Stimulated activated CD4-positive, alpha-beta T cell treated with anti-CD3 and anti-CD28 coated beads, Interleukin-12 subunit alpha, Interleukin-12 subunit beta, amount 100 ng/mL, for 4 hours (primary cell): ENCODE measurements at places on chromosomes 16 and 17.

GRCh38 chr16:67993207-67994039 lies 5.9 kb downstream of the DPEP2 start:
- DNase-seq: peak; percentile 78

DNA sequence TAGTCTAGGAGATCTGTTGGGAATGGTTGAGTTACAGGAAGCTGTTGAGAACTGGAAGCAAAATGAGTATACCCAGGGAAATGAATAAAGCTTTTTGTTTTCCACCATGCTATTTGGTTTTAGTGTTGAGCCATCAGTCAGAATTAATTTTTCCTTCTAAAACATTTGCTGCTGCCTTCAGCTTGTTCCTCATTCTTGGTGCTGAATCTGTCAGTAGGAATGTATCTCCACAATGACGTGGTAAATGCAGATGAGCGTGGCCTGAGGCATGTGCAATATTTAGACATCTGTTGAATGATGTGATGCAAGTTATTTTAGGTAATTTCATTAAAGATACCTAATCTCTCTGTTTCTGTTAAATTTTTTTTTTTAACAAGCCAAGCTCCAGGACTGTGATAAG lies 10.9 kb downstream of the HAPSTR1 start:
- no peak for DNase-seq

- DNase-seq: no peak
These were observed 1576.8 kb downstream of the CDH8 start for GRCh38 chr16:60459463-60459862.

GRCh38 chr17:34378664-34379101 lies 15.7 kb upstream of the CCL1 start:
- DNase-seq: no peak

GRCh38 chr17:77738751-77739531 lies 219.6 kb upstream of the TNRC6C start:
- DNase-seq: no peak

DNA sequence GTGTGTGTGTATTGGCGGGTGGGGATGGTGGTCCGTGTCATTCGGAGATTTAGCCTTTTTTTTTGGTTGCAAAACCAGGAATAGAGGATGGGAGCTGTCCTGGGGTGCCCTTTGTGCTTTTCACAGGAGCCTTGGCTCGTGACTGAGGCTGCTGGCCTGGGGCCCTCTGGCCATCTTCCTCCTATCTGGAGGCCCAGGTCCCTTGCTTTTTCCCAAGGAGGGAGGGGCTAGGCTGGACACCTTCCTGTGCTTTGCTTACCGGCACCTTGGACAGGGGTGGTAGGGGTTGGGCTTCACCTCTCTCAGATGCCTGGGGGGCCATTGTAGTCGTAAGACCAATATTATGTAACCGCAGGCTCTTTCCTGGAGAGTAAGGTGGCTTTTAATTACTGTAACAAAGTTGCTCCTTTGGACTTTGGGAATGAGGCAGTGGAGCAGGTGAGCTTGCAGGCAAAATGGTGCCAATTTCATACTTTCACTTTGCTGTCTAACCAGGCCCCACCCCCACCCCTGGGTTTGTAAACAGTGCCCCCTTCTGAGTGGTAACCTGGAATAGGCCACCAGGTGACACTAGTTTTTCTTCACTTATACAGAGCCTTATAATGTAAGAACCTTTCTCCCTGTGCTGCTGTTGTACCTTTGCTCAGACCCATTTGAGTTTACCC lies 1.2 kb downstream of the DYNLL2 start:
- peak; percentile 32 for DNase-seq

DNA sequence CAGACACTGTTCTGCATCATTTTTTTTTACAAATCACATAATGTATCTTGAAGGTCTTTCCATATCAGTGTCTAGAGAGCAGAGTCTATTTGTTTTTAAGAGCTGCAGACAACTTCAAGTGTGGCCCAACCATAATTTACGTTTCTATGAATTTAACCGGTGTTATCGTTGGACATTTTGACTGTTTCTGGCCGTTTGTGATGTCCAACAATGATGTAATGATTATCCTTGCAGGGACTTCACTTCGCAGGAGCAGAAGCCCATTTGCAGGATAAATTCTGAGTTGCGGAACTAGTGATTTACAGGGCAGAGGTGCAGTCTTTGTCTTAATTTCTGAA lies 26.9 kb upstream of the HLF start:
- DNase-seq: no peak

- DNase-seq: peak; percentile 16
These were observed 20.4 kb upstream of the YPEL2 start for GRCh38 chr17:59311051-59311468.

DNA sequence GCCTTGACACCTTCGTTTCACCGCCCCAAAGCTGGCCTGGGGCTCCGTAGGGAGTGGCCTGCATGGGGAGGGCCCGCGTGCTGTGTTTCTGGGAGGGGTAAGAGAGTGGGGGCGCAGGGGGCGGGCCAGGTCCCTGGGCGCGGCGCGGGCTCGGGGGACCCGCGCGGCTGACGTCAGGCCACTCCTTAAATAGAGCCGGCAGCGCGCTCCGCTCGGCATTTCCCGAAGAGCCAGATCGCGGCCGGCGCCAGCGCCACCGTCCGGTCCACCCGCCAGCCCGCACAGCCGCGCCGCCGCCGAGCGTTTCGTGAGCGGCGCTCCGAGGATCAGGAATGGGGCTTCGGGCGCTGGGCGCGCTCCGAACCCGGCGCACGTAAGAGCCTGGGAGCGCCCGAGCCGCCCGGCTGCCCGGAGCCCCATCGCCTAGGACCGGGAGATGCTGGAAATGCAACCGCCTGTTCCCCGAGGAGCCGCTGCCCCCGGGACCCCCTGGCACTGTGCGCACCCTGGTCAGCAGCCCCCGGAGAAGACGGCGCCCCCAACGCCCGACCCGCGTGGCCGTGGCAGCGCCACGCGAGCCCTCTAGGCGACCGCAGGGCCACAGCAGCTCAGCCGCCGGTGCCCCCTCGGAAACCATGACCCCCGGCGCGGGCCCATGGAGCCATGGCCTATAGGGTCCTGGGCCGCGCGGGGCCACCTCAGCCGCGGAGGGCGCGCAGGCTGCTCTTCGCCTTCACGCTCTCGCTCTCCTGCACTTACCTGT lies at the start of gene HS3ST2:
Gene HS3ST2, plus strand, starts transcription at position 215 of the 763 bp plus-strand sequence. Its CDS starts 449 bp downstream, at position 664.
- DNase-seq: no peak

GRCh38 chr17:47663912-47664623 lies 14.3 kb downstream of the KPNB1 start:
- peak; percentile 43 for DNase-seq

DNA sequence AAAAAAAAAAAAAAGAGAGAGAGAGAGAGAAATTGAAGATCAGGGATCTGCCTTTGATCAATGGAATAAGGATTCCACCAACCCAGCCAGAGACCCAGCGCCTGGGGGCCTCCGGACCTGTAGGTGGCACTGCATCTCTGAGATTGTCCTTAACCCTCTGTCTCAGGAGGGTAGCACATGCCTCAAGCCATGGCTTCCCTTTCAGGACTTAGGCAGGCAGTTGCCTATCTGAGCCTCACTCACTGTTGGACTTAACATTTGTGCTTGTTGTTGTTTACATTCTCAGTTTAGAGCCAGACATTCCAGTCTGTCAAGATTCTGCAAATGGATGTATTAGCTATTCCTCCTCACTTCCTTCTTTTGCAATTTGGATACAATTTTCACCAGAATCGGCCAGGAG lies 5.1 kb upstream of the SCNN1B start:
- no peak for DNase-seq

DNA sequence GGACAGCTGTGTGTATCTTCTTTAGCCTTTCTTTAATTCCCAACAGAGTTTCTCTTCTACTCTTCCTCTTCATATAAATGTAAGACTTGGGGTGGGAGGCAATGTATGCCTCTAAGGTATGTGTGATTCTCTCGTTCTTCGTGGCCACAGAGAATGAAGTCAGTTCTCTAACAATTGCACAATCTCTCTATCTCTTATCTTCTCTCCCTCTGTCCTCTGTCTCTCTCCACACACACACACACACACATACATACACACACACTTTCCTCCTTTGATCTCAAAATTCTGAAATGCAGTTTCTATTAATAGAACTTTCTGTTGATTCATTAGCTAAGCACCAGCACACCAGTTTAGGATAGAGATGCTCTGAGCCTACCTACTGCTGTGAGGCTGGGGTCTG lies 615.7 kb upstream of the SALL1 start:
- DNase-seq: no peak

- no peak for DNase-seq
These were observed 216.4 kb upstream of the CIBAR2 start for GRCh38 chr16:85328676-85329058.

GRCh38 chr16:23941963-23942564 lies 106.3 kb downstream of the PRKCB start:
- no peak for DNase-seq

- DNase-seq: no peak
These were observed 427.1 kb downstream of the ZFHX3 start for GRCh38 chr16:72620853-72621252.

GRCh38 chr17:56108811-56109284 lies 44.4 kb upstream of the ANKFN1 start:
- DNase-seq: no peak

DNA sequence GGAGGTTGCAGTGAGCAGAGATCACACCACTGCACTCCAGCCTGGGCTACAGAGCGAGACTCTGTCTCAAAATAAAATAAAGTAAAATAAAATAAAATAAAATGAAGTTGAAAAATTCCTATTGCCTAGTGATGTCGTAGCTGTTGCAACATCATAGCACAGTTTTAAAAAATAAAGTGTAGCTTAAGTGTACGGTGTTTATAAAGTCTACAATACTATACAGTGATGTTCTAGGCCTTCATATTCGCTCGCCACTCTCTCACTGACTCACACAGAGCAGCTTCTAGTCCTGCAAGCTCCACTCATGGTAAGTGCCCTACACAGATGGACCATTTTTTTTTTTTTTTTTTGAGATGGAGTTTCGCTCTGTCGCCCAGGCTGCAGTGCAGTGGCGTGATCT lies 43.5 kb upstream of the MNT start:
- DNase-seq: no peak

GRCh38 chr17:14762736-14763479 lies 462.0 kb downstream of the HS3ST3B1 start:
- no peak for DNase-seq

GRCh38 chr16:83586036-83586435 lies 221.7 kb upstream of the HSBP1 start:
- DNase-seq: no peak

- DNase-seq: no peak
These were observed 32.0 kb downstream of the SOCS3 start for GRCh38 chr17:78327880-78328279.

- no peak for DNase-seq
These were observed 26.1 kb downstream of the ZFPM1 start for GRCh38 chr16:88478889-88479792.

DNA sequence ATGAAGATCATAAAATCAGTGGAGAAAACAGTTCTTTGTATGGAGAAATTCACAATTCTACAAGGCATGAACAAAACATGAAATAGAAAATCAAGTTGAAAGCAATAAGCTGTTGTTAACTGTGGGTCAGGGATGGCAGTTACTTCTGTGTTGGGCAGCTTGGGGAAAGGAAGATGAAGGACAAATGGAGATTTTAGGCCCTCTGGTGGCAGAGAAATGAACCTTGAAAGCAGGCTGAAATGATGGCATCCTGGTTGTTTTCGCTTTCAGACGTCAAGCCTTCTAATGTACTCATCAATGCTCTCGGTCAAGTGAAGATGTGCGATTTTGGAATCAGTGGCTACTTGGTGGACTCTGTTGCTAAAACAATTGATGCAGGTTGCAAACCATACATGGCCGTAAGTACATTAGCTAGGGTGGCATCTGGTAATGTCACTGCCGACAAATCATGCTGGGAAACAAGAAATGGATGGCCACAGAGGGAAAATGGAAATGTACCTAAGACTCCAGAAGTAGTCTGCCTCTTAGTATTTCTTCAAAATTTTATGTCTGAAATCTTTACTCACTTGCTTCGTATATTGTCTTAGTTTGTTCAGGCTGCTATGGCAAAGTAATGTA lies 108.9 kb downstream of the MAP2K6 start:
- DNase-seq: no peak

GRCh38 chr16:83705856-83706255 lies 101.9 kb upstream of the HSBP1 start:
- no peak for DNase-seq

DNA sequence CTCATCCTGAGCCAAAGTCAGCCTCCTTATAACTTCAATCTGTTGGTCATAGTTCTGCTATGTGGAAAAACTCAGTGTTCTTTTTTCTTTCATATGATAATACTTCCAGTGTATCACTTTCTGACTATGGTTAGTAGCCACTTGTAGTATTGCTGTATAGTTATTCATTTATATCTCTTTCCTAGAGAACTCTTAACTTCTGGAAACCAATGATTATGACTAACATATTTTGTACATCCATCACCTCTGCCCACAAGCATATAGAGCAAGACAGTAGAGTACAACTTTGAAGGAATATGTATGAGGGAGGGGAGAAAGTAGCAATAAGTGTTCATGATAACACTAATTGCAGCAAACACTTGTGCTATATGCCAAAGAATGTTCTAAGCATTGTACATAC lies 38.6 kb downstream of the COX10 start:
- DNase-seq: no peak

DNA sequence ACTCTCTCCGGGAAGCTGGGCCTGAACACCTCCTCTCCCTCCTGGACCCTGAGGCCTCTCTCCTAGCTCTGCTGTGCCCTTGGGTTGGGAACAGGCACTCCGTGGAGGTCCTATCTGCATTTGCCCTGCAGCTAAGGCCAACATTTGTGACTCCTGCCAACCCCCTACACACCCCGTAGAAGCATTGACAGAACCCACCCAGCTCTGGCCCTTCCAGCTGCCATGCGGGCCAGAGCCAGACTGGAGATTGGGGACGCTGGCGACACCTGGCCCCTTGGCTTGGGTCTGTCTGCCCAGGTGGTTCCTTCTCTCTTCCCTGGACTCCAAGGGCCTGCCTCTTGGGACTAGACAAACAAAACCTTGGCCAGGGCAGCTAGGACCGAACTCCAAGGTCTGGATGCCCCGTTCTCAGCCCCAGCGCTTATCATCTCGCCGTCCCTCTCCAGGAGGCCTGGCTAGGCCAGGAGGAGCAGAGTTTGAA lies 644 bp upstream of the RHBDF2 start:
- no peak for DNase-seq

GRCh38 chr17:2954898-2955445 lies 108.4 kb downstream of the OR1D5 start:
- no peak for DNase-seq

GRCh38 chr16:49634235-49635008 lies 221.5 kb downstream of the ZNF423 start:
- DNase-seq: no peak
